NCI-H524 (cell line): ENCODE measurements at places on chromosomes 7 and 10.

DNA sequence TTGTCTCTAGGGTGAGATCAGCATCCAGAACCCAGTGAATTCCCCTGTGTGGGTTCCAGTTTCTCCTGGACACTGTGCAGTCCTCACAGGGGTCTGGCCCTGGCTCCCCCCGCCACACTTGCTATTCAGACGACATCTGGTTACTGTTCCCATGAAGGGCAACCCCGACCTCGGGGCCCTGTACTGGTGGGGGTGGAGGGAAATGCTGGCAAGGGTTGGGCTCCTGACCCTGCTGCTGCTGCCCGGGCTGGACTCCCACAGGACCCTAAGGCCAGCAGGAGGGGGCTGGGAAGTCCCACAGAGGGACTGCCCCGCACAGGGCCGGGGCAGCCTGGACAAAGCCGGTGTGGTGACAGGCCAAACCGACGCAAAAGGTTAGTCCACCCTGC is 768 bp upstream of the CPA1 start:
- DNase-seq, result no peak

GRCh38 chr7:11153694-11154093 is 180.0 kb downstream of the PHF14 start:
- DNase-seq, result no peak

DNA sequence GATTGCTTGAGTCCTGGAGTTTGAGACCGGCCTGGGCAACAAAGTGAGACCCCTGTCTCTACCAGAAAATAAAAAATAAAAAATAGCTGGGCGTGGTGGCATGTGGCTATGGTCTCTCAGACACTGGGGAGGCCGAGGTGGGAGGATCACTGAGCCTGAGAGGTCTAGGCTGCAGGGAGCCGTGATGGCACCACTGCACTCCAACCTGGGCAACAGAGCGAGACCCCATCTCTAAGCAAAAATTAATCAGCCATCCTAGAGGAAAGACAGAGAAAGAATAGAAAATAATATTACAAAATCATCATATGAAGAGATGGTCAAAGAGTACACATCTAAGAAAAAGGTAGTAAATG is 4.9 kb upstream of the EPHB4 start:
- DNase-seq, result no peak

- DNase-seq, result no peak
Measured at GRCh38 chr10:69268761-69269416, 9.4 kb upstream of the HK1 start.

- no peak for DNase-seq
Measured at GRCh38 chr7:56229631-56230030, 113.4 kb upstream of the NUPR2 start.
